Stimulated activated CD4-positive, alpha-beta T cell treated with anti-CD3 and anti-CD28 coated beads, Interleukin-4, amount 100 ng/mL, for 48 hours (primary cell): ENCODE measurements at places on chromosomes 2 and 18.
A peak's percentile ranks its signal among the peaks of the same experiment; 100 is the strongest.

DNA sequence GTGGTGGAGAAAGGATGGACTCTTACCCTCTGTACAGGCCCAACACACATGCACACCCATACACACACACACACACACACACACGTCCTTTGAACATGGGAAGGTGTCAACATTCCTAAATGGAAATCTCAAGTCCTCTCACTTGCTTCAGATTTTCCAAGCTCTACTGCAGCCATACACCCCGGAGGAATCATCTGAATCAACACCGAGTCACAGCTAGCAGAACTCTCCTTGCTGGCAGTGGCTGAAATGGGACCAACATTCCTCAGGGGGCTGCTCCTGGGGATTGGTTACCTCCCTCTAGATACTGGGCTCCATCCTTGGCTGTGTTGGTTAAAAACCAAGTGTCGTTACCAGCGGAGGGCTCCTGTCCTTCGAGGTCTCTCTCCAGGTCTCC is 112.7 kb downstream of the BCL11A start:
- no peak for DNase-seq

DNA sequence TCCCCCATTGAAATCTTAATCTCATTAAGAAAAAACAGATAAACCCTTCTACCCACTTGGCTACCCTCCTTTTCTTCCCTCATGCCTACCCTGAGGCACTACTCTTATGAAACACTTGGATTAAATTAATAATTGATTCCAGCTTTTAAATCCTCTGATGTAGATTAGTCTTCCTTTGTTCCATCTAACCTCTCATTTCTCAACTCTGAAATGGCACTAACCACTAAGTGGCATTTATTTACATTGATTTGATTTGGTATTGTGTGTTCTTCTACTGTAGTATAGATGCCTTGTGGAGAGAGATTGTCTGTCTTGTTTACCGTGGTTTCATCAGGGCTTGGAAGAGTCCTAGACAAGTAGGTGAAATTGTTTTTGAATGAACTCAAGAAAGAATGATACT is 26.7 kb downstream of the ITGA4 start:
- no peak for DNase-seq

DNA sequence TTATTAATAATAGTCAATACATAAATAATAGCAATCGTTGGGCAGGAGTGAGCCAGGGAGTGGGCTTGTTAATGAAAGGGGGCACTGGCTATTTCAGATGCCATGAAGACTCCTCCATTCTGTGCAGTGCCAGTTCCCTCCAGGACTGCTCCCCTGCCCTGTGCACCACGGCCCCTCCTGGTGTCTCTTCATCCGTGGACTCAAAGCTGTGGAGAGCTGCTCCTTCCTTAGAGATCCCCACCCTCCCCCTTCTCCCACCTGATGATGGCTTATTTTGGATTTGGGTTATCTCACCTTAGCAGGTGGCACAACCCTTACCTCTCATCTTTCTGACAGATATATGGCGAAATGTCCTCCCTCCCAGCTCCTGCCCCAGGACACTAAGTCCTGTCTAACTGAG is 3.1 kb upstream of the CELF4 start:
- DNase-seq = no peak

DNA sequence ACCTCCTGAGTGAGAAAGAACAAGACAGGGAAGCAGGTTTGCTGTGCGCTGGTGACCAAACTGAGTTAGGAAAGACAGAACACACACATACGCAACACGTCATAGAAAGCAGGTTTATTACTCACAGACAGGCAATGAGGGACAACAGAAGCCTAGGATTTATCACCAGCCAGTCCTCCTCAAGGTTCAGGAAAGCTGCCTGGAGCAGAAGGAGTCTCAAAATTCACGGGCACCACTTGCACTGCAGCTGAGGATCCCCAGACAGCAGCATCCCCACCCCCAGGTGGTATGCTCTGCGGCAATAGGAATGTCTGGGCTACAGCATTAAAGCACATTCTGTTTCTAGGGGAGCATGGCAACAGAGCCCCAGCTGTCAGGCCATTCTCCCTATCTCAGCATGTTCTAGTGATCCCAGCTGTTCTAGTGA is 284.4 kb upstream of the RGPD4 start:
- no peak for DNase-seq

DNA sequence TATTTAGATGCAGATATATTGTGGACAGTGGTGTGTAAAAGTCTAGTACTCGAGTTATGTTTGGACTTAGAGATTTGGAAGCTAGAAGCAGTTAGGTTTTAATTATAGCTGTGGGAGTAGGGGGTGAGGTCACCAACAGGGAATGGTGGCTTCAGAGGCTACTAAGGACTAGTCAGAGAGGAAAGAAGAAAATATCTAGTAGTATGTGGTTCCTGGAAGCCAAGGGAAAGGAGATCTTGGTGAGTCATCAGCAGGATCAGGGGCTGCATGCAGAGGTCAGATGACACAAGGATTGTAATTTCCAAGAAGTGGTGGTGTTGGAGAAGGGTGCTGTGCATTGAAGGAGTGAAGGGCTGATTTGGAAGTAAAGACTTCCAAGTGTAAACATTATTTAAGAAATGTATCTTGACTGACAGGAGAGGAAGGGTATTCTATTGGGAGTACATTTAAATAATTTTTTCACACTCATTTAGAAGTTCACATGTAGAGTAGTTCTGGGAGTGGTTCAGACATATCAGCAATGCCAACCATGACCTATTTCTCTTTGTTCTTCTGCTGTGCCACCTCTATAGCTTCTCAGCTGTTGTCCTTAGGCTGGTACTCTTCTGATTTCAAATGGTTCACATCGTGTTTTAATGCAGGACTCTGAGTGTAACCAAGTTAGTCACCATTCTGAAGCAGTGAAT is 59.1 kb downstream of the ACSL3 start:
- DNase-seq = no peak

DNA sequence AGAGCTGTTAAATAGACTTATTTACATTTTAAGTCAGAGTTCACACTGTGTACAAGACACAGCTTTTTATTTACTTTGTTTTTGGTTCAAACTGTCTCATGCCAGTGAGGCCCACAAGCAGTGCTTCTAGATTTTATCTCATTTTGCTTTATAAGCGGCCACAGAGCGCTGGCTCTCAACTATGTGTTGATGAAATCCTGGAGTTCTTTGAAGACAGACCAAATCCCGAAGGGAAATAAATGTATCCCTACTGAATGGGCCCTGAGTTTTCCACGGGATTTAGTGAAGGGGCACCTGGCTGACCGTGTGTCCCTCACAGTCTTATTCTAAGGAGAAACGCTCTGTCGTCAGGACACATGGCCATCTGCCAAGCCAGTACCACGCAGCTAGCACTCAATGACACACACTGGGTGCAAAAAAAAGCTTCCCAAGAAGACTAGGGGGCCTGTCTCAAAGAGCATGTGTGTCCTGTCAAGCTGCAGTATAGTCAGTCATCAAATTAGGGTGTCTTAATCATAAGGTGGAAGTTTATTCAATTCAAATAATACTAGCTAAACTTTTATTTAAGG is 23.4 kb downstream of the LYPD1 start:
- no peak for DNase-seq

GRCh38 chr2:237122214-237122666 is 36.6 kb downstream of the COPS8 start:
- DNase-seq = peak; percentile 61

- no peak for DNase-seq
These were observed 16.2 kb downstream of the ATIC start for GRCh38 chr2:215328066-215328465.

DNA sequence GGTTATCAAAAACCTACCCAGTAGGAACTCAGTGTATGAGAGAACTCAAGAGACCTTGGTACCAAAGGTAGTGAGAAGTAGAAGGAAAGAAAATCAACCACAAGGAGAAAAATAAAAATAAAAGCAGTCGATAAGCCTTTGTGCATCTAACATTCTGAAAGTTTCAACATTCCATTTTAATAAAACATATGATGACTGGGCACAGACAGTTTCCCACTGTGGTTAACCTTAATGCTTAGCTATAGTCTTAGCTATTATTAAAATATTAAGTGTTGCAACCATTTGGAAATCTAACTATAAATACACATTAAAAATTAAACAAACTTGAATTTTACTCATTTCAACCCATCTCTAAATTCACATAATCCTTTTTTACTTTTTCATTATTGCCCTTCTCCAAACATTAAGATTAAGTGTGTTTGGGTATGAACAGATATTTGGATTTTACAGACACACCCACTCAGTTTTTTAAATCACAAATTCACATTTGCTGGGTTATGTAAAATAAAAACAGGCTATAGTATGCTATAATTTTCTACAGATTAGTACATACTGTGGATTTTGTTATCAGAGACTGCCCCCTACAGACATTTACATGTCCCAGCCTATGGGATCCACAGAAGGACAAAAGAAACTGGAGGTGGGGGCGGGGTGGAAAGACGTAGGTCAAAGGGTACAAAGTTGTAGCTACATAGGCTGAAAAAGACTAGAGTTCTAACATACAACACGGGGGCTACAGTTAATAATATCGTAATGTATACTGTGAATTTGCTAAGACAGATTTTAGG is 32.8 kb downstream of the SRBD1 start:
- DNase-seq = no peak

- no peak for DNase-seq
These were observed 19.0 kb downstream of the ETAA1 start for GRCh38 chr2:67416136-67416535.

DNA sequence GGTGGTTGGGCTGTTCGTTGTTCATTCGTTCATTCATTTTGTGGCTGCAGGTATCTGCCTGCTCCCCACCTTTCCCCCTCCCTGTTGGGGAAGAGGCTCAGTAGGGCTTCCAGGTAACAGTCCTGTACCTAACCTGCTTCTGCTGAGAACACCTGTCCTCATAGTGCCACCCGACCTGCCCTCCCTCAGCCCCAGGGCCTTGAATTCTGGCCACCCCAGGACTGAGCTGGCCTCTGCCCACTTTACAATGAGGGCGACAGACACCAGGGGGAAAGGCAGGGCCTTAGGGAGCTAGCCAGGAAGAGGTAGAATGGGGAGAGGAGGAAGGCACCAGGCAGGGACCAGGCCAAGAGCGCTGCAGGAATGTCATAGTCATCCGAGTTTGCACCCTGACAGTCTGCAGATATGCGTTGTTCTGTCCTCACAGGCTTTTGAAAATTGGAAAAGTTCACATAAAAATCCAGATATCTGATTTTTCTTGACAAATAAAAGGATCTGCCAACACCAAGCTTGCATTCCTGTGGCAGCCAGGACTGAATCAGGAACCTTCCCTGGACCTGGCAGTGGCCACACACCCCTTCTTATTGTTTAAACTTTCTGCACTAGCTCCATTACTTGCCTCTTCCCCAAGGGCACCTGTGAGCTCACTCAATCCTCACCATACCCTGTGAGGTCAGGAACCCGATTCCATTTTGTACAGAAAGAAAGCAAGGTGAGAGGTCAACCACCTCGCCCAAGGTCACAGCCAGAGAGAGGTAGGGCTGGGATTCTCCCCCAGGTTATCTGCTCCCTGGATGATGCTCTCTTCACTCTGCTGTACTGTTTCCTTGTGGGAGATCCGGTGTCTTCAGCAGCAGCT is 35.3 kb upstream of the MRPL33 start:
- DNase-seq = no peak

DNA sequence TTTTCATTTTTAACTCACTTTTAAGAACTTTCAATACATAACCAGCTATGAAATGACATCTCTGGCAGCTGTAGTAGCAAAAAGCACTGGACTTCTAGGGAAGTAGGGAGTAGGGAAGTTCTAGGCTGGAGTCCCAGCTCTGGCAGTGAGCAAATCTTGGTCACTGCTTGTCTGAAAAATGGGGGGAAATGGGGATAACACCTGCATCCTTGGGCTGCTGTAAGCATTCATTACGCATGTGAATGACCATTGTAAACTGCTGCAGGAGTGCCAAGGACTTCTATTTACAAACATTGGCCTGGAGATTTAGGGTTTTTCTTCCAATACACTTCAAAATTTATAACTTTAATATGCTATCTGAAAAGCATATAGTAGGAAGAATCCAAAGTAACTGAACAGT is 972 bp upstream of the MPP4 start:
- DNase-seq = no peak

GRCh38 chr18:29226213-29226612 is 1049.3 kb upstream of the CDH2 start:
- DNase-seq = no peak

GRCh38 chr2:75729861-75730260 is 19.1 kb upstream of the GCFC2 start:
- DNase-seq = no peak
